Stimulated activated naive CD8-positive, alpha-beta T cell treated with anti-CD3 and anti-CD28 coated beads, Interleukin-15, amount 100 ng/mL, for 72 hours (primary cell): ENCODE measurements at places on chromosomes 7 and 10.

DNA sequence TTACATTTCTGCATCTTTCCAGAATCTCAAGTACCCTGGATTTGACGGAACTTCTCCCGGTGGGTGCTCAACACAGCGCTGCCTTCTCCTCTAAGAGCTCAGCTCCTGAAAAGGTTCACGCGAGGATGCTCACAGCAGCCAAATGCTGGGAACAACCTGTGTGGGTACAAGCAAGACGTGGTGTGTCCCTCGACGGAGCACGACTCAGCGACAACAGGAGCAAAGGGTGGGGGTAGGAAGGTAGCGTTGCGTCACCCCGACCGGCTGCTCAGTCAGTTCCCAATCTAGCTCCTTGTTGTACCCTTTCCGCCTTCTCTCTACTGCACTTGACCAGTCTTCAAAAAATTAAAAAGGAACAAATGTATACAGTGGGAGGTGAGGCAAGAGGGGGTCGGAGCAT, 117.3 kb downstream of the PTPRN2 start:
- no peak for DNase-seq

DNA sequence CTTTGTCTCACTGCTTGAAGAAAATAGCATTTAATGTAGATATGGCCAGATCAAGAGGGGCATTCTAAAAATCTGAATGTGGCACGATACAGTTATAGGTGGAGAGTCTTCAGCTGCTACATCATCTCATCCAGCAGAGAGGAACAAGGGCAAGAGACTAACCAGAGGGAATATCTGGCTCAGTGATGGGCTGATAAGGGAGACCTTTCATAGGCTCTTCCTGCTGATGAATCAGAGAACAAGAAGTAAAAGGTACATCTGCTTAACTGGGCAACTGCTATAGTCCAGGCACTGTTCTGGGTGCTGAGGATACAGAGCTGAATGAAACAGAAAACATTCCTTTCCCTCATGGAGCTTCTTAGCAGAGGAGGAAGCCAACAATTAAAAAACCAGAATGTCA, 37.9 kb downstream of the PIP4K2A start:
- DNase-seq = no peak

DNA sequence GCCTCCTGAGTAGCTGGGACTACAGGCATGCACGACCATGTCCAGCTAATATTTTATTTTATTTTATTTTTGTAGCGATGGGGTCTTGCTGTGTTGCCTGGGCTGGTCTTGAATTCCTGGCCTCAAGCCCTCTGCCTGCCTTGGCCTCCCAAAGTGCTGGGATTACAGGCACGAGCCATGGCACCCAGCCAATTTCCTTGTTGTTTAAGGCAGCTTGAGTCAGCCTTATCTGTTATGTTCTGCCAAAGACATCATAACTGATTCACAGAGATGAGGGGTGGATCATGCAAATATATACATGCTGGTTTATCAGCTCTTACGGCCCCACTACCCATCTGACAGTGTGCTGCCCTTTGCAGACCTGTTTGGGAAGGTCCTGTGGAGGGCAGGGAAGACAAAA, 826.7 kb downstream of the TYW1 start:
- no peak for DNase-seq

DNA sequence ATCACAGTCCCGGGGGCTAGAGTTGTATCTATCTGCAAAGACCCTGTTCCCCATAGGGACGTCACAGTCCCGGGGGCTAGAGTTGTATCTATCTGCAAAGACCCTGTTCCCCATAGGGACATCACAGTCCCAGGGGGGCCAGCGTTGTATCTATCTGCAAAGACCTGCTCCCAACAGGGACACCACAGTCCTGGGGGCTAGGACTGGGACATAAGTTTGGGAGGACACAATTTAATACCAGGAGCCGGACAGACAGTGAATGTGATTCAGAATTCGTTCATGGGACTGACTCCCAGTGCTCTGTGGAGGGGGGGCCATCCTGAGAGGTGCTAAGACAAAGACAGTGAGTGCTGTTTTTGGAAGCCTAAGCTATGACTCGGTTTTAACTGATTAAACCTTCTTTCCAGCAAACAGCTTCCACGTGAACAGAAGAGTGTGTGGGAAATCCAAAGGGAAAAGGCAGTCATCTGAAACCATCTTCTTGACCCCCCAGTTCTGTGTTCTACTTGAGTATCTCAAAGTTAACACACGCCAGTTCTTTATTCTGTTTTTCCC, 153.0 kb downstream of the DIP2C start:
- no peak for DNase-seq

DNA sequence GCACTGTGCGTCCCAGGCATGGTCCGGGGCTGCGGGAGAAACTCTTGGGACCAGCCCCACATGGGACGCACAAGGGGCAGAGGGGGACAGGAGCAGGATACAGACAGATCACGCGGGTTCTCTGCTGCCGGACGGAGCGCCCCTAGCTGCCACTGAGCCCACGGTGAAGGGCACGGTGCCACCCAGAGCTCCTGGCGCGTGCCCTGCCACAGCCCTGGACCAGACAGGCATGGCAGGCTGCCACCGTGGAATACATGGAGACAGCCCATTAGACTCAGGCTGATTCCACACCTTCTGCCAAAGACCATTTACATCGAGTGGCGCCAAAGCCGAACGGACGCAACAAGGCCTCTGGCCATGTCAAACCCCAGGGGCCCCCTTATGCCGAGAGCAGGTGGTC, 90.4 kb downstream of the MAD1L1 start:
- no peak for DNase-seq

GRCh38 chr7:20151708-20152456, 65.3 kb downstream of the MACC1 start:
- no peak for DNase-seq

DNA sequence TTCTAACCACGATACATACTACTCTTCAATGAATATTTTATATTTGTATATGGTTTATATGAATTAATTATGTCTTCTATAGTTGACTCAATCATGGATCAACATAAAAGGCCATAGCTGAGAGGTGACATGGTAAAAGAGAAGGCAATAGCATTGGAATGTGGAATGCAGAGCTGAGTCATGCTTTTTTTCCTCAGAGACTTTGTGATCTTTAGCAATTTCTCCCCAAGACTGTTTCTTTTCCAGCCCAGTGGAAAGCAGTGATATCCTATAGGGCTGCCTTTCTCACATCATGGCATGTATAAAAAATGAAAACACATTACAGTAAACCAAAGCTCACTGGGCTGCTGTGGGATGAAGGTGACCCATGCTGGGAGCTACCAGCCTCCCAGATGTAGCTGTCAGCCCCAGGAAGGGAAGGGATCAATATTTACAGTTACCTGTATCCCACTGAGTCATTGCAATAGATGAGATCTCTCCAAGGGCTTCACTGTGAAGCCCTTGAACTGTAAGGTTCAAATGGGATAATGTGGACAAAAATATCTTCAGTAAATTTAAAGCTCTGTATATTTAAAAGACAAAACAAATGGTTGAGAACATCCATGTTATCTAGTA, 30.2 kb downstream of the SLC39A12 start:
- DNase-seq = no peak

- no peak for DNase-seq
These were observed 97.1 kb downstream of the SH3PXD2A start for GRCh38 chr10:103758294-103758681.

DNA sequence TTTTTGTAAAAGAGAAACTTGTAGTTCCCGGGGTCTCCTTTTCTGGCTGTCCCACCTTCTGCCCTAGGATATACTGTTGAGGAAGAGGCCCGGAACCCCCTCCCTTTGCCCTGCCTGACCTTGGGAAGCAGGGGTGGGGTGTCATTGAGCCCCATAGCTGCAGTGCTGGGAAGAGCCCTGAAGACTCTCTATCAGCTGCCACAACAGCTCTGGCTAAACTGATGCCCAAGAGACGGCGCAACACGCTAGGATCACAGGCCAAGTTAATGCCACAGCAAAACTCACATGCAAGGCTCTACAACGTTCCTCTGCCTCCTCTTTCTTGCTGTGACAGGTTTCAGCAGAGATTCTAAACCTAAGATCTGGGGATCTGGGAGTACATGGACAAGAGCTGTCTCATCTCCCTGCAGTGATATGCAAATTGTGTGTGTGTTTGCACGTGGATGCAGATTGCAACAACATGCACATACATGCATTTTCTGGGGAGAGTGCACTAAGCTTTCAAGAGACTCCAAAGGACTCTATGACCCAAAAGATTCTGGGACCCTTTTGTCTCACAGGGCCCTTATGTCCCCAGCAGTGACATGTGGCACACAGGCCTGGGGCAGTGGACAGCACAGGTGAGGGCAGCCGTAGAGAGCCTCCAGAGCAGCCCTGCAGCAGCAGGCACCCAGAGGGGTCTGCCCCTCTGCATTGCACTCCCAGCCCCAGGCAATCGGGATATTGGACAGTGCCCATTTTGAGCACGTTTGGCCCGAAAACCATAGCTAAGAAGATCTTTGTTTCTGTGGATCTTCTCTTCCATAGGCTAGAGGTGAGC, 2.5 kb downstream of the RASSF4 start:
- DNase-seq = no peak

DNA sequence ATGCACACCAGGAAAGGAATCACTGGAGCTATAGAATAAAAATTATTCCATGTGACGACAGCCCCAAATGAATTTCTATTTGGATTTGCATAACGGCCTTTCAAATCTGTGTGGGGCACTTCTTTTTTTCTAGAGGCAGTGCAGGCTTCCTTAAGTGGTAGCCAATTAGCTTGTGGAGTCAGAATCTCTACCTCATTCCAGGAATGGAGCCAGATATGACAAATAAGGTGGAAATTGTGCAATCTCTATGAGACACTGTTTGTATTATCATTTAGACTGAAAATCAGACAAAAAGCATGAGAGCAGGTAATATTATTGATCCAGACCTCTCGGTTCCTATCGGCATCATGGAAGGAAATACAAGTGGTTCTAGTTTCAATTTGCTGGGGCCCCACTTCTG, 78.7 kb downstream of the BEND7 start:
- DNase-seq = no peak

- no peak for DNase-seq
These were observed 502 bp downstream of the PRKRIP1 start for GRCh38 chr7:102396710-102397019.

GRCh38 chr10:6654571-6654970, 74.5 kb upstream of the PRKCQ start:
- no peak for DNase-seq

GRCh38 chr10:51008346-51008745, 65.9 kb upstream of the PRKG1 start:
- DNase-seq = no peak

GRCh38 chr10:79255007-79255507, 92.2 kb upstream of the PPIF start:
- DNase-seq = no peak

GRCh38 chr10:73366381-73367298, 8.0 kb upstream of the CFAP70 start:
- DNase-seq = no peak

DNA sequence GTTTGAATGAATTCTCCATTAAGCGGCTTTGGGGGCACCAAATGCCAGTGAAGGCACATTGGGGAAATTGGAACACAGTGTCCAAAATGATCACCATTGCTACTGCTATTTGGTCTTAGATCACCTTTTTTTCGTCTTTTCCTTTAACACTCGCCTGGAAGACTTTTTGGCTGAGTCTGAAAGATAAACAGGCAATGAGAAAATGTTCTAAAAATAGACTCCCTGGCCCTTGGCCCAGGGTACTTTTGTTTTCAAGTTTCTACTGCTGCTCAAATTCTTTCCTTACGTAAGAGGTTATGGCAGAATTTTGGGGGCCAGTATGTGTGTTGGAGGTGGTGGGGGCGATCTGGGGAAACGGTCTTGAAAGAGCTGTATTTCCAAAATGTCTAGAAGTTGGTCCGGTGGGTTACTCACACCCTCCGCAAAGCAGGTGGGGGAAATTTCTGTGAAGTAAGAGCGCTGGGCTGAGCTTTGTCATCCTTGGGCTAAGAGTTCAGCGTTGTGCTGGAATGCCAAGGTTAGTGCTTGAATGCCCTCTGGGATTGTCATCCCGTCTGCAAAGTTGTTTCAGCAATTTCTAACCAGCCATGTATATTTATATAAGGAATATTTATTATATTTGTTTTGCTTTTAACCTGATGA, 1.3 kb upstream of the ITPRIP start:
- DNase-seq = no peak

- no peak for DNase-seq
These were observed 1.5 kb downstream of the CHPF2 start for GRCh38 chr7:151233804-151234203.

DNA sequence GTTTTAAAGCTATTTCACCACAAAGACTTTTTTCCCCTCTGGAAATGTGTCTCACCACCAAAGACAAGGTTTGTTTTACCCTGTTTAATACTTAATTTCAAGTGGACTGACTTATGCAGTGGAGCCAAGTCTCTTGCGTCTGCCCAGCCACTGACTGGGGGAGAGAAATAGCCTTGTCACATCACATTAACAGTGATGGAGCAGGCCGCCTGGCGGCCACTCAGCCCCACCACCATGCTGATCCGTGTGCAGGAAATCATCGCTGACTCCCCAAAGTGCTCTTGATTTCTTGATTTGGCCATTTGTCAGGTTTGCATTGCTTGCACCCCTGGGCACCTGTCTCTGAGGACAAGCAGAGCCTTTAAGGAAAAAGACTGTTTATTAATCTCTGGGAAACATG, 334.1 kb downstream of the GLRX3 start:
- no peak for DNase-seq

GRCh38 chr10:65950075-65950474, 975.8 kb upstream of the LRRTM3 start:
- DNase-seq = no peak

DNA sequence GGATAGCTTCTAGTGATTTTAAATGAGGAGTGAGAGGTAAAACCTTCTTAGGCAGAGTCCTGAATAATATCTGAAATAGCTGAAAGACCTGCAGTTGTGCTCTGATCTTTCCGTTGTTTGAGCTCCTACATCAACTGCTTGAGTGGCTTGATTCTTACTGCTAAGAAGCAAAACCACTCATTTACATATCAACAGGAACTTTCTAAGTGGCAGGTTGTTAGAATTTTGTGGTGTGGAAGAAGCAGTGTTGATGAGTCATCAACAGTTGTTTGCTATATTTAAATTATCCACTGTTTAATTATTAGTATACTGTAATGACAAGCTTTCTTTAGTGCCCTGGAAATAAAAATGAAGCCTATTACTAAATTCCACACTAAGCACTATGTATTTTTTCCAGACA, 689.5 kb downstream of the DNAJB9 start:
- no peak for DNase-seq
